ENCODE measurements at places on chromosomes 13 and 19. TPM values are rescaled to one million over a fixed set of nuclear protein-coding genes. Genes with fewer than 3 reads are reported as not detected.

CEACAM1 gene
- total RNA-seq: 3.8 TPM

IL17D gene
- total RNA-seq: 8.8 TPM

REEP6 gene
- total RNA-seq: 4.2 TPM

ZNF44 gene
- 22.1 TPM for total RNA-seq

RUBCNL gene
- total RNA-seq: 5.1 TPM

C19orf73 gene
- 0.51 TPM for total RNA-seq

FAM216B gene
- total RNA-seq: not detected

ZNF737 gene
- 20.9 TPM for total RNA-seq

CD177 gene
- 3.3 TPM for total RNA-seq

IZUMO2 gene
- not detected for total RNA-seq

CD79A gene
- 3.5 TPM for total RNA-seq

C1QTNF9 gene
- total RNA-seq: 3.8 TPM

ZNF790 gene
- 23.5 TPM for total RNA-seq

PSPC1 gene
- 85.4 TPM for total RNA-seq

SHISA2 gene
- total RNA-seq: 116 TPM

ASPDH gene
- total RNA-seq: not detected

SLC25A41 gene
- 0.41 TPM for total RNA-seq

ZNF296 gene
- total RNA-seq: not detected

TYROBP gene
- total RNA-seq: 3.6 TPM

RGS9BP gene
- total RNA-seq: 7.1 TPM

PSG6 gene
- not detected for total RNA-seq

FGF9 gene
- 3.1 TPM for total RNA-seq

CCDC122 gene
- total RNA-seq: 1.0 TPM

OR7C1 gene
- total RNA-seq: 0.31 TPM

TNFAIP8L1 gene
- total RNA-seq: 12.0 TPM

CCDC70 gene
- total RNA-seq: not detected

LILRB2 gene
- 0.72 TPM for total RNA-seq

ZNF30 gene
- 5.3 TPM for total RNA-seq

SLC1A6 gene
- total RNA-seq: 0.21 TPM

COMP gene
- total RNA-seq: 8.1 TPM

TUBA3C gene
- total RNA-seq: not detected

ZIK1 gene
- 11.2 TPM for total RNA-seq

STARD13 gene
- 41.6 TPM for total RNA-seq

KL gene
- 2.3 TPM for total RNA-seq

KANK3 gene
- 24.2 TPM for total RNA-seq

CLDND2 gene
- not detected for total RNA-seq

Data from tongue (tissue), 3 donors.